ENCODE measurements at places on chromosomes 11 and 22. TPM values are rescaled to one million over a fixed set of nuclear protein-coding genes. Genes with fewer than 3 reads are reported as not detected.

Gene OR51E2
- 0.51 TPM for polyA plus RNA-seq

Gene DBX1
- 10.0 TPM for polyA plus RNA-seq

Gene CBY1
- polyA plus RNA-seq, result 34.4 TPM

Gene NCF4
- polyA plus RNA-seq, result 6.2 TPM

Gene DKK3
- 70.1 TPM for polyA plus RNA-seq

Gene NELL1
- 7.9 TPM for polyA plus RNA-seq

Gene GALNT18
- 11.6 TPM for polyA plus RNA-seq

Gene GGTLC3
- not detected for polyA plus RNA-seq

Gene CALCB
- polyA plus RNA-seq, result 0.15 TPM

Gene LDHAL6A
- 0.36 TPM for polyA plus RNA-seq

Gene PGA5
- polyA plus RNA-seq, result 1.1 TPM

Gene PATE2
- polyA plus RNA-seq, result 0.17 TPM

Gene C11orf87
- 0.35 TPM for polyA plus RNA-seq

Gene MMP11
- 12.9 TPM for polyA plus RNA-seq

Gene SAA4
- not detected for polyA plus RNA-seq

Gene DCHS1
- polyA plus RNA-seq, result 53.3 TPM

Gene YAP1
- polyA plus RNA-seq, result 61.0 TPM

Gene DDX25
- 0.35 TPM for polyA plus RNA-seq

Gene GLB1L3
- 0.06 TPM for polyA plus RNA-seq

Gene HSCB
- polyA plus RNA-seq, result 17.9 TPM

Gene OR51B5
- not detected for polyA plus RNA-seq

Gene DDTL
- 4.6 TPM for polyA plus RNA-seq

Gene MRPL21
- polyA plus RNA-seq, result 48.1 TPM

Gene MMP12
- not detected for polyA plus RNA-seq

Gene BBOX1
- polyA plus RNA-seq, result 0.27 TPM

Gene SLC5A1
- polyA plus RNA-seq, result 3.7 TPM

Gene SMARCB1
- polyA plus RNA-seq, result 91.3 TPM

Gene CDC42BPG
- polyA plus RNA-seq, result 1.8 TPM

Gene CTSF
- 23.1 TPM for polyA plus RNA-seq

Gene DRD2
- 0.09 TPM for polyA plus RNA-seq

Data from muscle of leg (tissue), 16 donors.